ENCODE measurements at places on chromosomes 16 and 17.

- DNase-seq, result no peak
Observed at GRCh38 chr17:55440391-55440790, 18.8 kb upstream of the MMD start.

- no peak for DNase-seq
Observed at GRCh38 chr17:77467521-77467920, 326.8 kb downstream of the SEC14L1 start.

- no peak for DNase-seq
Observed at GRCh38 chr17:61489719-61490490, 37.7 kb downstream of the TBX4 start.

DNA sequence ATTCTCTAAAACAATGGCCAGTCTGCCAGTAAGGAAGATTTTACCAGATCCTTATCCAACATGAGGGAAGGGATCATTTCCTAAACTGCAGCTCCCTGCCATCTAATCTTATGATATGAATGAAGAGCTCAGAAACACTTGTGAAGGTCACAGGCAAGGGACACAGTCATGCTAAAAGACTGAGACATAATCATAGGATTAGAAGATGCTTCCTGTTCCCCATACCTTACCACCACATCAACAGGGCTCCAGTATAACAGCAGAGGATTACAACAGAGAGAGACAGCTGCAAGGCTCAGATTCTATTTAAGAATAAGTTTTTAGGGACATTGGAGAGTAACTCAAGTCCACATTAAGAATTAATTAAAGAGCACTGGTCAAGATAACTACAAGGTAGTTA, 93.3 kb downstream of the BRIP1 start:
- DNase-seq, result no peak

- no peak for DNase-seq
Observed at GRCh38 chr17:62030264-62030663, 34.8 kb downstream of the MED13 start.

DNA sequence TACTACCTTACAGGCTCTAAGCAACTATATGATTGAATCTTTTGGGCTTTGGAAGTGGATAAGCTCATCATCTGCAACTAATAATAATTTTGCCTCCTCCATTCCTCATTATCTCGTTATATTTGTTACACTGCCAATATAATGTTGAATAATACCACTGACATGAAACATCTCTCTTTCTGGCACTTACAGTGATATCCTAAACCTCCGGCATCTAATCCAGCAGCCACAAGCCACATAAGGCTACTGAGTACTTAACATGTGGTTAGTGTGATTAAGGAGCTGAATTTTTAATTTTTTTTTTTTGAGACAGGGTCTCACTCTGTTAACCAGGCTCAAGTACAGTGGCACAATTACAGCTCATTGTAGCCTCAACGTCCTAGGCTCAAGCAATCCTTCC, 9.6 kb downstream of the CDC42EP4 start:
- DNase-seq, result no peak

- DNase-seq, result no peak
Observed at GRCh38 chr17:29933379-29933778, 3.4 kb upstream of the SSH2 start.

GRCh38 chr17:60147553-60148223, 2.1 kb upstream of the CA4 start:
- no peak for DNase-seq

DNA sequence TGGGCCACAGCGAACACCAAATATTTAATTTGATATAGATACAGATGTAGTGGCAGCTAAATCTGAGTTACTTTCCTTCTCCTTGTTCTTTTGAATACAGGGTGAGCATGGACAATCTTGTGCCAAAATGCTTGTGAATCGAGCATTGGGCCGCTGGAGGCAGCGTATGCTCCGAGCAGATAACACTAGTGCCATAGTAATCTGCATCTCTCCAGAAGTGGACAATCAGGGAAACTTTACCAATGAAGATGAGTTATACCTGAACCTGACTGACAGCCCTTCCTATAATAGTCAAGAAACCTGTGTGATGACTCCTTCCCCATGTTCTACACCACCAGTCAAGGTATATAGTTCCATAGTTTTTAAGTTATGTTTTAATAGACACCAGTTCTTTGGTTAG, 21.2 kb upstream of the BCAS3 start:
- no peak for DNase-seq

GRCh38 chr16:16062023-16062937, 112.9 kb downstream of the ABCC1 start:
- DNase-seq, result no peak

- no peak for DNase-seq
Observed at GRCh38 chr17:7750321-7750821, 32.8 kb downstream of the DNAH2 start.

DNA sequence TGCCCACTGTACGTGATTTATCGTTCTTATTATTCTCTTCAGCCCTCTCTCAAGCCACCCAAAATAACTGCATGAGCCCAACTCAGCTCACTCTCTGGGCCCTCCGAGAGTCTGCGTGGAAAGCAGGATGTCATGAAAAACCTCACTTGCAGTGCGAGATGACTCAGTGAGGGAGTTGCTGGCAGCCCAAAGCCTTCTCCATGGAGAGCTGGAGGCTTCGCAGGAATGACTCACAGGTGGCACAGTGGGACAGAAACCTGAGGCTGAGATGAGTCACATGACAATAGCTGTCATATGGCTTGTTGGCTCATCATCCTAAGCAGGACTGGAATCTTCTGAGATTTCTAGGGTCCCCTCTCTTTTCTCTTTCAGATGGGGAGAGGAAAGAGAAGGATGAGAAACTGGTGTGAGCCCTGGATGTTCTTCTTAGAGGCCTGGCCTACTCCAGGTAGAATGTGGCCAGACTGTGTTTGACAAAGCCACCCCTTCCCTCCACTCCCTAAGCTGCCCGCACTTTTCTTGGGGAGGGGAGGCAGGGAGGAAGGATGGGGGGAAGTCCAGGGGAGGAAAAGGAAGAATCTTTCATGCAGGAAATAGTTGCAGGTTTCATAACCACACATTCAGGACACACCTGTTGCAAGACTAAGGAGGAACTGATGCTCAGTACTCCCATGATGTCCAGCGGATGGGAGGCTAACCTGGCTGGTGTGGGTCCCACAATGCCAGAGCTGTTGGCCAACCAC, 160.6 kb upstream of the RPL38 start:
- peak; percentile 1 for DNase-seq

DNA sequence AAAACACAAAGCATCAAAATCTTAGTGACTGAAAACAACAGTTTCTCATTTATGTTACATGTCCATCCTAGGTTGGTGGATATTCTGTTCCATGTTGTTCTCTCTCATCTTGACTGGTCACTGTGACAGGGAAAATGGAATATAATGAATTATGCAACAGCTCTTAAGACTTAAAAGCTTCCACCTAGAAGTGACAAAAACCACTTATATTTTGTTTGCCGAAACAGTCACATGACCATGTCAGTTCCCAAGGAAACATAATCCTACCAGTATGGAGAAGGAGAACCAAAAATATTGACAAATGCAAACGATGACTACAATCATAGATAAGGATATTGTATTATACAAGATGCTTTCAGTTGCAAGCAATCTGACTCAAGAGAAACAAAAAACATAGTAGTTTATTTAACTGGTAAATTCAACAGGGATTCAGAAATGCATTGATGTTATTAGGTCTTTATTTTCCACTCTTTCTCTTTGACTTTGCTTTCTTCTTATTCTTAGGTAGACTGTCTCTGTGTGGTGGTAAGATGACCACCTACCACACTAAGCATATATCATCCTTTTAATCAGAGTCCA, 103.8 kb downstream of the SSH2 start:
- DNase-seq, result no peak

DNA sequence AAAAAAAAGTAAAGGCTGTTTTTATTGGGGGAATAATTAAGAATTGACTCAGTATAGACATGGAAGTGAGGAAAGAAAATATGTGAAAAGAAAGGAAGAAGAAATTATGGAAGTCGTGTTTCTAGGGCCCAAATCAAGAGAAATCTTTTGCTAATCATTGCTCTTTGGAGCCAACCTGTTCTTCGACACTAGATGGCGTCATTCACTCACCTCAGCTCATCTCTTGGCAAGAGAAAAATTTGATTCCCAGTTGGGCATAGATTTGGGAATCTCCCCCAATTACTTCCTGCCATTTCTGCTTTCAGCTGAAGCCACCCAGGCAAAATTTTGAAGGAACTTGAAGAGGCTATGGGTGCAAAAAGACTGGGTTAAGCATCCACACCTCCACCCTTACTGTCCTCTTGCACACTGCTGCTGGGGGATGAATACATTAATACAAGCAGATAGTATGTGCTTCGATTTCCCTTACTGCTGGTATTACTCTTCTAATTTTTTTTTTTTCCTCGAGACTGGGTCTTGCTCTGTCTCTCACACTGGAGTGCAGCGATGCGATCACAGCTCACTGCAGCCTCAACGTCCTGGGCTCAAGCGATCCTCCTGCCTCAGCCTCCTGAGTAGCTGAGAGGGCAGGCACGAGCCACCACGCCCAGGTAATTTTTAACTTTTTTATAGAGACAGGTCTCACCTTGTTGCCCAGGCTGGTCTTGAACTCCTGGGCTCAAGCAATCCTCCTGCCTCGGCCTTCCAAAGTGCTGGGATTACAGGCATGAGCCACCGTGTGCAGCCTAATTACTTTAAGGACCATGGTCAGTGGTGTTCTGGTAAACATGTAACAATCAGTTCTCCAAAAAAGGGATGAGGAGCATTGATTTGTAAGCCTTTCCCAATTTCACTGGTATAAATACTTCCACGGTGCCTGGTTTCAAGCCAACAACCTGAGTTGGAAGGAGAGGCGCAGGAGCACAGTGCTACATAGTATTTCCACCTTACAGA, 13.5 kb downstream of the PSMD7 start:
- DNase-seq, result no peak

- DNase-seq, result no peak
Observed at GRCh38 chr16:81945665-81946064, 65.6 kb downstream of the SDR42E1 start.

DNA sequence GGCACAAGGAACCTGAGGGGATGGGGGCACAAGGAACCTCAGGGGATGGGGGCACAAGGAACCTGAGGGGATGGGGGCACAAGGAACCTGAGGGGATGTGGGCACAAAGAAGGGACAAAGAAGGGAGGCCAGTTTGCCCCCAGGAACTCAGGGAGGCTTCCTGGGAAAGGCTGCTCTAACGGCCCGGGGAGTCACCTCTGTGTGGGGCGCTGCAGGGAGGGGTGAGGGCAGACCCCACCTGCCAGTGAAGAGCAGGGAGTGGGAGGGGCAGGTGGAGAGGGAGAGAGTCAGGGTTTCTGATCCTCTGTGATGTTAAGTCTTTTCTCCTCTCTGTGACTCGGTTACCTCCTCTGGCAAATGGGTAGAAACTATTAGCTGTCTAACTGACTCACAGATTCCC, 57.7 kb downstream of the TIMM22 start:
- no peak for DNase-seq

Data from stimulated activated CD8-positive, alpha-beta memory T cell treated with anti-CD3 and anti-CD28 coated beads, Interleukin-4, amount 100 ng/mL, for 24 hours (primary cell).